ENCODE measurements at places on chromosomes 1 and 21.

DNA sequence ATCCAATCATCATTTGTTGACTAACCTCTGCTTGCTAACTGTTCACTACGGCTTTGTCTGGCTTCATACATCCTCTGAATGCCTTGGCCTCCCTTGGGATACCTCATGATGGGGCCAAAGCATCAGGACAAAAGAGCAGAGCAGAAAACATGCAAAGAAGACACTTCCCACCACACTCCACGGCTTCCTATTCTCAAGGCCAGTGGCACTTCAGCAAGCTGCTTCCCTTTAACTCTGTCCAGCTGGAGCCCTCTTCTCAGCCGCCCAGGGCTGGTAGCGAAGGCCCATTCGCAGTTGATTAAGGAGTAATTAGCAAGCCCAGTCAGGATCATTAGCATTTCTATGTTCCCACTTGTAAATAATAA is 224.3 kb upstream of the FGGY start:
- DNase-seq, result no peak

DNA sequence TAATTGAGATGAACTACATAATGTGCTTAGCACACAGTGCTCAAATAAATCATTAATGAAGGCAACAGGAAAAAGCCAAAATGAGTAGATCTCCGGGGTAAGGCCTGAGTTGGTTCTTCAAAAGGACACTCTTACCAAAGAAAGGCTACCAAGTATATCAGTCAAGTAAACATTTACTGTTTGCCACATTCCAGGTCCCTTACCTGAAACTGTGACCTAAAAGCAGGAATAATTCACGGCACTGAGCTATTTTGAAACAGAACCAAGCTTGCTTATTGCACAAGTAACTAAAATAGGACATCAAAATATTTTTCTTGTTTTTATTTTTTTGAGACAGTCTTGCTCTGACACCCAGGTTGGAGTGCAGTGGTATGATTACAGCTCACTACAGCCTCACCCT is 2.0 kb upstream of the PITHD1 start:
- no peak for DNase-seq

DNA sequence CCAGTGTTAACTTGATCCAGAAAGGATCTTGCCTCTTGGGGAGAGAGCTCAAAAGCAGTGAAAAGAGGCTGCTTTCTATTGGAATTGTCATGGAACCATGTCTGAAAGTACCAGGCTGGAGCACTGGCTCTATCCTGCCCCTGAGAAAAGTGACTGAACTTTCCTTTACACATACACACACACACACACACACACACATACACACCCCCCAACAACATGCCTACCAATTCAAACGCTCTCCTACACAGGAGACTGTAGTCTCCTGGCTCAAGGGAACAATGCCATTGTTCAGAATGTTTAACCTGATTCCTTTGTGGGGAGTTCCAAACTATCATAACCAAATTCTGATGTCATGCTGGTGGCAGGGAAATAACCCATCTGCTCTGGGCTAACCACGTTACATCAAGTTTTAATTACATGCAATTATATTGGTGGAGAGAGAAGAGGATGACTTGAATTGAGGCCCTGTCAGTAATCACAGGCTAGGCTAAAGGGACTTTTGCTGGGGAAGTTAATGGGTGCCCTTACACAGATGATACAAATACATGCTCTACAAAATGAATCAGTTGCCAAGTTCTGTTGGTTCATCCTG is 52.3 kb upstream of the DUSP10 start:
- DNase-seq, result peak; percentile 49

DNA sequence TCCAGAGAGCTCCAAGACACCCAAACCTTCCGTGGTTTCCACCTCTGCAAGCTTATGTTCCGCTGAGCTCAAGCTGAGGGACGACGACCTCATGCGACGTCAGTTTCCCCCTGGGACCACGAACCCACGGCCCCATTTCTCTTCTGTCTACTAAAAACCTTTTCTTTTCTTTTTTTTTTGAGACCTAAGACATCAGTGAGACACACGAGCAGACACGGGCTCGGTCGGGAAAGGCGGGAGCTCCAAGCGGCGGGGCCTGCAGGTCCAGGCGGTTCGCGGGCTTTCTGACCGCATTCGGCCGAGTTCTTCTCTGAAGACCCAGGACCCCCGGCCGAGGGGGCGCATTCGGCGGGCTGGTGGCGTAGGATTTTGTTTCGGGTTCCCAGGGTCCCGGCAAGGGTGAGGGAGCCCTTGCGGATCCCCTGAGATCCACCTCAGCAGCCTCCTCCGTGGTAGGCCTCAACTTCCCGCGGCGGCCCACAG is 402 bp downstream of the C21orf58 start:
- DNase-seq, result no peak

DNA sequence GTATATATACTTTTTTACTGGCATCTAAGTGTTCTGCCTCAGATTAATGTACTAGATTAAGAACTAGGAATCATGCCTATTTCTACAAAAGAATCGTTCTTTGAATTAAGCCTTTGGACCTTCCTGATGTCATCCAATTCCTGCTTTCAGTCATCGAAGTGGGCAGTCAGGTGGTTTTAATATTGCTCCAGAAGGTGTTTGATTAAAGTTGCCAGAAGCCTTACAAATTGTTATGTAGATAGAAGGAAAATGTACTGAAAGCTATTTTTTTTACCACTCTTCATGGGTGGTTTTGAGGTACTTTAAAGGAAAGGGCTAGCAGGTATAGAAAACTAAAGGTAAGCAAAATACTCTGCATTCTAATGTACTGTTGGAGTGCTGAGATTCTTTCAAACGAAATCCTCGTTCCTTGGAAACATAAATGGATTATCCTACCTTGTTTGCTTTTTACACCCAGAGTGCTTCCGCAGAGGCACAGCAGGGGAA is 716 bp downstream of the CTBS start:
- DNase-seq, result no peak

GRCh38 chr1:230848235-230848634 is 20.1 kb downstream of the C1orf198 start:
- DNase-seq, result no peak

DNA sequence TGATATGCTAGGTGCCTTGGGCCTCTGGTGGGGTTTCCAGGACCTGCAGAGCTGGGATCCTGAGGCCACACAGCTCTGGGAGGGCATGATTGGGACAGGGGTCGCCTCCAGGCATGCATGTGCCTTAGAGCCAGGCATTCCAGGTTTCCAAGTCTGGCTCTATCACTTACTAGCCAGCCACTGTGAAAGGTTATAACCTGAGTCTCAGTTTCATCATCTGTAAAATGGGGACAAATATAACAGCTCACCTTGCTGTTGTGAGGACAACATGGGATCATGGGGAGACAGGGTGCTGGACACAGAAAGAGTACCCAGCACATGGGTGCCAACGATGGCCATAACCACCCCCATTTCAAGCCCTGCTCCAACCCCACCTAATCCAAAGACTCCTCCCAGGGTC is 2.7 kb downstream of the CHI3L1 start:
- DNase-seq, result no peak

DNA sequence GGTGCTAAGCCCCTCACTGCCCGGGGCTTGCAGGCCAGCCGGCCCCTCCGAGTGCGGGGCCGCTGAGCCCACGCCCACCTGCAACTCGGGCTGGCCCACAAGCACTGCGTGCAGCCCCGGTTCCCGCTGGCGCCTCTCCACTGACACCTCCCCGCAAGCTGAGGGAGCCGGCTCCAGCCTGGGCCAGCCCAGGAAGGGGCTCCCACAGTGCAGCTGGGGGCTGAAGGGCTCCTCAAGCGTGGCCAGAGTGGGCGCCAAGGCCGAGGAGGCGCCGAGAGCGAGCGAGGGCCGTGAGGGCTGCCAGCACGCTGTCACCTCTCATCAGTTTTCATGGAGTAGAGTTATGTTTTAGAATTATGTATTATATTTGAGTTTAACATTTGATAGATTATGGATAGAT is 176.5 kb upstream of the FAM78B start:
- DNase-seq, result no peak

- DNase-seq, result no peak
Measured at GRCh38 chr1:50710099-50710498, 250.0 kb downstream of the FAF1 start.

- DNase-seq, result no peak
Measured at GRCh38 chr1:159868766-159869165, 6.3 kb upstream of the VSIG8 start.

- DNase-seq, result no peak
Measured at GRCh38 chr1:187788718-187789117, 960.0 kb downstream of the PLA2G4A start.

GRCh38 chr1:201709564-201710295 is 119.2 kb upstream of the IPO9 start:
- DNase-seq, result peak; percentile 52

DNA sequence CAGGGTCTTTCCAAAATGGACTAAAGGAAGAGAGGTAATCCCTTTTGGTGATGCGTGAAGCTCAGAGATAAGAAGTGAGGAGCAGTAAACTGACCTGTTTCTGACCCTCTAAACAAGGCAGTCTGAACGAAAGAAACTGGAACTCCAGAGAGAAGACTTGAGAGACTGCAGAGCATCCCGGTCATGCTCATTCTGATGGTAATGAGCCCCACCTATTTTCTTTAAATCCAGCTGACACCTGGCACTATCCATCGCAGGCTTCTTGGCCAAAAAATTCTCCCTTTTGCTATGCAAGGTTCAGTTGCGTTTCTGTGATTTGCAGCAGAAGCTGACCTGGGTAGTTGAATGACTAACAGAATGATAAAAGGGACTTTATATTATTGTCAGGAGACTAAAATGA is 105.9 kb upstream of the KCNK2 start:
- no peak for DNase-seq

DNA sequence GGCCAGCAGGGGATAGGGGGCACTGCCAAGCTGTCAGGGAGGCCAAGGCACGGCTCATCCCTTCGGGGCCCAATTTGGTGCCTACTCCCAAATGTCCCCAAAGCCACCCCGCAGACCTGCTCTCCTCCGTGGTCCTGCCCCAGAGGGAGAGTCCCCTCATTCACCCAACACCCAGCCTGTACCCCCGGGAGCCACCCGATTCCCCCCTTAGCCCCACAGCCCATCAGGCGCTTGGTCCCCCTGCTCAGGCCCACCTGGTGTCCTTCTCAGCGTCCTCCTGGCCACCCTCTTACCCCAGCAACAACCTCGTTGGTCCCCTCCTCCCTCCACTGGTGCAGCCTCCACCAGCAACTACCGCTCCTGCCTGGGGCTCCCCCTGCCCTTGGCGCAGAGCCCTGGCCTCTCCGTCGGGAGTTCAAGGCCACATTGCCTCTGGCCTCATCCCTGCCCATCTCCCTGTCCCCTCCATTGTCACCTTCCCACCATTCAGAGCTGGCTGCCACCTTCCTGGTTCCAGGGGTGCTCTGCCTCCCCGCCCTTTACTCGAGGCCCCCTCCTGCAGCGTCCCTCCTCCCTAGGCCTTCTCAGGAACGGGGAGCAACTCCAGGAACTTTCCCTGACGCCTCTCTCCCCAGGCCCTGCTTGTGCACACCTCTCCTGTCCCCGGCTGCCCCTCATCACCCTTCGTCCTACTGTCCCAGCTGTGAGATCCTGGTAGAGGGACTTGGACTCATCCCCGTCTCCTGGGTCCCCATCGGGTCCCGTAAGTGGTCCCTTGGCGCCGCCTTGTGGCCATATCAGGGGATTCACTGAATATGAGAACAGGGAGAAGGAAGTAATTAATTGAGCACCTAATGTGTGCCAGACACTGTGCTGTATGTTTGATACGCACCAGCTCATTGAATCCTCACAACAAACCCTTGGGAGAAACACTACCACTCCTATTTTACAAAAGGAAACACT is 73.9 kb downstream of the RAP1GAP start:
- DNase-seq, result peak; percentile 26

GRCh38 chr1:27117733-27118439 is 37.0 kb downstream of the SLC9A1 start:
- no peak for DNase-seq

- DNase-seq, result no peak
Measured at GRCh38 chr1:245334827-245335490, 180.2 kb downstream of the KIF26B start.

Measured in CD4-positive, alpha-beta T cell treated with Interleukin-1 beta for 1 hour (primary cell).